NCI-H1694 (cell line): ENCODE measurements at places on chromosomes 1 and 21.

DNA sequence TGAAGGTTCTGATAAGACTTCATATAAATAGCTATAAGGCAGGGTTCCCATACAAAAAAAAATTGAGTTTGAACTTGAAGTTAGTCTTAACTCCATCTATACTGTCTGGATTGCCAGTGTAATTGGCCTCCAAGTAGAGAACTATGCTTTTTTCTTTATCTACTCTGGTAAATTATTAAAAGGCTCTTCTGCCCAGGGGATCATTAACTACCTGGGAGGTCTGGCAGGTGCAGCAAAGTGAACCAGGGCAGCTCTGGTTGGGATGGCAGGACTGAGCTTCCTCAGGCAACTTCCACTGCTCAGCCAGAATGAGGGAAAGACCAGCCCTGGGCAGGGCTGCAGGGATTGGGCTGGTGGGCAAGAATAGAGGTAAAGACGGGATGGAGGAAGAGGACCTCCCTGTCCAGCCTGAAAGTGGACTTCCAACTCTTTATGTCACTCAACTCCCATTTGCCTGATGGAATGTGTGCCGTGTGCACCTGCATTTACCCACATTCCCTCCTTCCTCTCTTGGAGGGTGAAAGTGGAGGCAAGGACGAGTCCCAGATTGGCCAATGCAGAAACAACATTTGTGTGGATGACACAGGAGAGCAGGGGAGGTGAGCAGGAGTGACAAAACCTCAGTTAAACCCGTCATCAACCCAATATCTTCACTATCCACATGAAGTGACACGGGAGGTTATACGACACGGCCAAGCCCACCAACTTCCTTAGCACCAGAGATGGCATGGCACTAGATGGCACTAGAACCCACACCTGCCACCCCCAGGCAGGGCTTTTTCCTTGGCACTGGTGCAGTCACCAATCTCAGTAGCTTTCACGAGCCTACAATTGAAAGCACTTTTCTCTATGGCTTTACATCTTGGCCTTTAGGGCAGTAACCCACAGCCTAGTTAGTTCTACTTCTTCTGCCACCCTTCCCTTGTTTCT lies 25.2 kb downstream of the CCN1 start:
- no peak for DNase-seq

DNA sequence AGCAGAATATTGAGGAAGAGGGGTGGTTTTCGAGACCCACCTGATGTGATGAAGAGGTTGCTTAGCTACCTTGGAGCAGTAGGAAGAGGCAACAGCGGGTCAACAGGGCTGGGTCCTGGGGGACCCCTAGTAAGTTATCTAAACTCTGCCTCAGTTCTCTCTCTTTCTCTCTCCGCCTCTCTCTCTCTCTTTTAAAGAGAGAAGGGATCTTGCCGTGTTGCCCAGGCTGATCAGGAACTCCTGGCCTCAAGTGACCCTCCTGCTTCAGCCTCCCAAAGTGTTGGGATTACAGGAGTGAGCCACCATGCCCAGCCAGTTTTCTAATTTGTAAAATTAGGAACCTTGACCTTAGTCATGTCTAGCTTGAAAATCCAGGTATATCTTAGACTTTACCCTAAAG lies 77.9 kb downstream of the C1orf21 start:
- no peak for DNase-seq

DNA sequence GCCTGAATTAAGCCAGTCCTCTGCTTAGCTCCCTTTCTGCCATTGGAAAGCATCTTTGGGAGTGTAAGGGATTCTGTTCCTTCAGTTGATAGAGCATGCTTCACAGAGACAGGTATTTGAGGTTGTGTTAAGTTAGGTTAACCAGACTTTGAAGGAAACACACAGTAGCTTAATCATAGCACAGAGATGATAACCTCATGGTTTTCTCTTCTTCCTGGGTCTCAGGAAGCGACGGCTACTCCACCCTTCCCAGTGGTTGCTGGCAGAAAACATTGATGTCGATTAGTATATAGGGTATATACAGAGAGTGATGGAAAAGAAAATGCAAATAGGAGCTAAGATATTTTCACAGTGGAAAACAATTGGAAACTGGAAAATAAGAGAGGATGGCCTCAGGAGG lies 42.0 kb downstream of the S1PR1 start:
- no peak for DNase-seq

DNA sequence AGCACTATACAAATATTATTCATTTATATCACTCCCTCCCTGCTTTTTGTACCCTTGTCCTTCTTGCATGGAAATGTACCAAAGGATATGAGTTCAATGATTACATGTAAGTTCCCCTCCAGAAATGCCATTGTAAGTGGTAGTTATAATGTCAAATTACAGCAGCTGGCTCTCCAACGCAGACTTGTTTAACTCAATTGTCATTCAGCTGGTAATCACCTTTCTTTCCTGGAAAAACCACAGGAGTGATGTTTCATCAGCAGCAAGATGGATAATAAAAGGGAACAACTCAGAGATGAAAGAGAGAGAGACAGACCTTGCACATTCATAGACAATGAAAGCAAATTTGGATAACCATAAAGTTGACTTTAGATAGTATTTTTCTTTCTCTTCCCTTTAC lies 578.6 kb upstream of the PBX1 start:
- no peak for DNase-seq
